ENCODE measurements at places on chromosomes 13 and 19.
A peak's percentile ranks its signal among the peaks of the same experiment; 100 is the strongest.

DNA sequence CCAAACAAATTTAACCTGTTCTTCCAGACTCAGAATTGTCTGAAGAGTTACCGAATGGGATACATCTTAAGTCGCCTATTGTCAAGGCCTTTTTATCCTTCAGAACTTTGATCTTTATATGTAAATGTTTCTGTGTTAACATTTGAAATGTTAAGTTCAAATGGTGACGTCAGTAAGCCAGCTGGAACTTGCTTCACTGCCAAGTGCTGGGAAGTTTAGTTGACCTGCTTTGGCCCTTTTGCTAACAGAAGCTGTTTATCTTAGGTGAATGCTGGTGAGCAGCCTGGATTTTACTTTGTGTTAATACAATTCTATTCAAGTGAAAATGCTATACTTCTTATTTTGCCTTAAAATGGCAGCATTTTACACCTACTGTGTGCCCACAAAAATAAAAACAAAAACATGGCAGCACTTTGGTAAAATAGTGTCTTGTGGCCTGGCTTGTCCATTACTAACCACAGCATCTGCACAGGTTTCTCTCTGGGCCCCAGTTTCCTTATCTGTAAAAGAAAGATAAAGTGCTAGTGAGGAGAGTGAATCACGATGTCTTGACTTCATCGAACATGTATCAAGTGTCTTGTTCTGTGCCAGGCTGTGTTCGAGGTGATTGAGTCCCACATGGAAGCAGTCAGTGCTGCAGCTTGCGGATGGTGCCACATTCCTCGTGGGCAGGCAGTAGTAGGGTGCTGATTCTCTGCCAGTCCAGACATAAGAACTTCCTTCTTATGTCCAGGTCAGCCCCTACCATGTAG, 2.2 kb downstream of the NAXD start:
- H3K36me3 ChIP-seq = peaks cover 9% of the 10 kb centered on the region
- peak overlapping the region; percentile 94 for H3K27ac ChIP-seq

GRCh38 chr19:17090583-17090982, 15.0 kb downstream of the MYO9B start:
- peak overlapping the region; percentile 97 for H3K27ac ChIP-seq
- DNase-seq = no peak
- peak overlapping the region; percentile 77 for H3K4me3 ChIP-seq
- H3K36me3 ChIP-seq = peaks cover 26% of the 10 kb centered on the region

DNA sequence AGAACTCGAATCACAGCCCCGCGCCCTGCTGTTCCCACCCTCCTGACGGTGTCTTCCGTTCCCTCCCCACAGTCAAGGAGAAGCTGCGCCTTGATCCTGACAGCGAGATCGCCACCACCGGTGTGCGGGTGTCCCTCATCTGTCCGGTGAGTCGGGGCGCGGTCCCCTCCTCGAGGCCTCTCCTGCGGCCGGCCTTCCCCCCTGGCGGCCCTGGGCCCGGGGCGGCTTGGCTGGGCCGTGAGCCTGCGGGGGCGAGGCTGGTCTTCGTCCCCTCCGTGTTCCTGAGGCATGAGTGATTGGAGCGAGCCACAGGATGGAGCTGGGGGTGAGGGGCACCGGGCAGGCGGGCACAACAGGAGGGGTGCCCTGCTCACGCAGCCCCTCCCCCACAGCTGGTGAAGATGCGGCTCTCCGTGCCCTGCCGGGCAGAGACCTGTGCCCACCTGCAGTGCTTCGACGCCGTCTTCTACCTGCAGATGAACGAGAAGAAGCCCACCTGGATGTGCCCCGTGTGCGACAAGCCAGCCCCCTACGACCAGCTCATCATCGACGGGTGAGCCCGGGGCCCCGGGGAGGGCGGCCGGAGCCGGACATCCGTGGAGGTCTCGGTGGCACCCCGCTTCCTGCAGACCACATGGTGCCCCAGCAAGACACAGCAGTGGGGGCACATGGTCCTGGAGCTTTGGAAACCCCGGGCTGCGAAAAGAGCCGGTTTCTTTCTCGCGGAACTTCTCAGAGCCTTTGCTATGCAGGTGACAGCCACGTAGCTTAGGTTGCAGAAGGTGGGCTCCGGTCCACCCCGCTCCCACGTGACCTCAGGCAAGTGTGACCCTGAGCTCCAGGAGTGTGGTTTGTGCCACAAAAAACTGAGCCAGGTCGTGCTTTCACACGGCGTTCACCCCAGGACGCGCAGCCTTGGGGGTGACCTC, 25.8 kb downstream of the PIAS4 start:
- no peaks in the 10 kb centered on the region for H3K36me3 ChIP-seq
- peaks cover 2% of the 10 kb centered on the region for H3K27me3 ChIP-seq
- no peak overlapping the region for H3K27ac ChIP-seq
- H3K4me1 ChIP-seq = no peaks in the 10 kb centered on the region

- no peaks in the 10 kb centered on the region for H3K27me3 ChIP-seq
- peak; percentile 51 for DNase-seq
- H3K4me3 ChIP-seq = no peak overlapping the region
- peaks cover 28% of the 10 kb centered on the region for H3K4me1 ChIP-seq
- peaks cover 9% of the 10 kb centered on the region for H3K36me3 ChIP-seq
Observed at GRCh38 chr13:41905600-41906254, 55.2 kb downstream of the VWA8 start.

DNA sequence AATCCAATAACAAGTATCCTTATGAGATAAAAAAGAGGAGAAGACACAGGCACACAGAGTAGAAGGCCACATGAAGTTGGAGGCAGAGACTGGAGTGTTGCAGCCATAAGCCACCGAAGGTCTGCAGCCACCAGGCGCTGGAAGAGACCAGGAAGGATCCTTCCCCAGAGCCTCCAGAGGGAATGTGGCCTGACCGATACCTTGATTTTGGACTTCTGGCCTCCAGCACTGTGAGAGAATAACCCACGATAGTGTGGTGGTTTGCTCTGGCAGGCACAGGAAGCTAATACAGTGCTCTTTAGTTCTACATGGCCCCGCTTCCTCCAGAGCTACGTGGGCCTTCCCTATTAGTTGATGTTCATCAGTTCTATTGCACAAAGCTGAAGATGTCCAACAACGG, 15.3 kb upstream of the SULT2A1 start:
- no peaks in the 10 kb centered on the region for H3K36me3 ChIP-seq
- H3K27me3 ChIP-seq = peaks cover 30% of the 10 kb centered on the region
- H3K4me3 ChIP-seq = no peak overlapping the region
- no peak for DNase-seq
- H3K4me1 ChIP-seq = no peaks in the 10 kb centered on the region

DNA sequence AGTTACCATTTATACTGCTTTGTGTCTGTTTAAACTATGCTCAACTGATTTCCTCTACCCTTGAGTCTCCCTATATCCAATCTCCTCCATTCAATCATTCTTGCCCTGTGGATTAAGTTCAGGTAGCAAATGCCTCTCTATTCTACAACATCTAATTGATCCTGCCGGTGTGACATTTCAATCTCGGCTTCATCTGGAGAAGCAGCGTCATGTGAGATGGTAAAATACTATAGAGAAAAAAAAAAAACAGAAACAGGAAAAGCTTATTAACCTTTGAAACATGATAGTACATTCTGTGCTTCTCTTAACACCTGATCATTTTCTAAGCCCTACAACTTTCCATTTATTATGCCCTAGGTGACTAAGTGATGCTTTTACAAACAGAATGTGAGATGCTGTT, 89.4 kb downstream of the KCTD12 start:
- H3K36me3 ChIP-seq = no peaks in the 10 kb centered on the region
- peaks cover 2% of the 10 kb centered on the region for H3K27me3 ChIP-seq
- H3K4me3 ChIP-seq = no peak overlapping the region
- no peak for DNase-seq
- no peak overlapping the region for H3K27ac ChIP-seq

Measured in HFFc6 (cell line).